ENCODE measurements at places on chromosomes 2 and 18.
A peak's percentile ranks its signal among the peaks of the same experiment; 100 is the strongest.

DNA sequence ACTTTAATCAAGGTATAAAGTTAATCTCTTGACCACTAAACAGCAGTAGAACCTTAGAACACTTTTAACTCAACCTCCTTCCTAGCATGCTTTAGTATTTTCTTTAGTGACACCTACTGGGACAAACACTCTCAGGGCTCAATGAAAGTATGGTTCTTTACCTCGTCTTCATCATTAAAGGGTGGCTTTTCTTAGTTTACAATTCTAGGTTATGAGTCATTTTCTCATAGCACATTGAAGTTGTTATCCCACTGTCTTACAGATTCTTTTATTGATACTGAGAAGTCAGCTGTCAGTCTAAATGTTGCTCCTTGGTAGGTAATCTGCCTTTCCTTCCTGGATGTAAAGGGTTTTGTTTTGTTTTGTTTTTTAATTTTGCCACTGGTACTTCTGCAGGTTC, 38.0 kb downstream of the SIGLEC15 start:
- DNase-seq, result peak; percentile 48

DNA sequence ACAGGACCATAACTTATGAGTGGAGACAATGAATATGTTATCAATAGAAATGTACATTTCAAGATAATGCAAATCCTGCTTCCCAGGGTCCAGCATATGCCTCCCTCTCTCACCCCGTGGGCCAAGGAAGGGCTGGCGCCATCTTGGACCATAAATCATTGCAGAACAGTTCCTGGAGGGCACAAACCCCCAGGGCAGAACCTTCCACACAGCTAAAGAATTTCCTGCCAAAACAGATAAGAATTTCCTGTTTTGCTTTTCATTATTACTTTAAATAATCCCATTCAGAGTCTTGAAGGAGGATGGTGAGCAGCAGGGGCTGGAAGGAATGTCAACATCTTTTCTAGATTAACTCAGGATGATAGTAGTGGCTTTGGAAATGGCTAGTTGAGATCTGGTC, 53.7 kb downstream of the EHD3 start:
- DNase-seq, result peak; percentile 37

DNA sequence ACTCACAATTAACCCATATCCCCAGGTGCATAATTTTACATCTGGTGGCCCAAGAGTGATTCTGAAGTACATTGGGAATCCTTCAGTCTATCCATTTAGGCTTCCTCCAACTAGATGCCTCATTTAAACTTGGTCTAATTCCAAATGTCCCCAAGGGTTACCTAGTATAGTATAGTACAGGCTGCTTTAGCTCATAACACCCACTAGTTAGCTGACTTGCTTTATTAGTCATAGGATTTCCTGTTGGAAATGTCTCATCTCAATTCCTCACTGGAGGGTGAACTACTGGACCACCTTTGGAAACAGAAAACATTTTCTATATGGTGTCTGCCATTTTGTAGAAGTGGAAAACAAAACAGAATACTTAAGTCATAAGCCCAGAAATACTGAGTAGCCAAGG, 202.5 kb upstream of the SESTD1 start:
- peak; percentile 64 for DNase-seq

DNA sequence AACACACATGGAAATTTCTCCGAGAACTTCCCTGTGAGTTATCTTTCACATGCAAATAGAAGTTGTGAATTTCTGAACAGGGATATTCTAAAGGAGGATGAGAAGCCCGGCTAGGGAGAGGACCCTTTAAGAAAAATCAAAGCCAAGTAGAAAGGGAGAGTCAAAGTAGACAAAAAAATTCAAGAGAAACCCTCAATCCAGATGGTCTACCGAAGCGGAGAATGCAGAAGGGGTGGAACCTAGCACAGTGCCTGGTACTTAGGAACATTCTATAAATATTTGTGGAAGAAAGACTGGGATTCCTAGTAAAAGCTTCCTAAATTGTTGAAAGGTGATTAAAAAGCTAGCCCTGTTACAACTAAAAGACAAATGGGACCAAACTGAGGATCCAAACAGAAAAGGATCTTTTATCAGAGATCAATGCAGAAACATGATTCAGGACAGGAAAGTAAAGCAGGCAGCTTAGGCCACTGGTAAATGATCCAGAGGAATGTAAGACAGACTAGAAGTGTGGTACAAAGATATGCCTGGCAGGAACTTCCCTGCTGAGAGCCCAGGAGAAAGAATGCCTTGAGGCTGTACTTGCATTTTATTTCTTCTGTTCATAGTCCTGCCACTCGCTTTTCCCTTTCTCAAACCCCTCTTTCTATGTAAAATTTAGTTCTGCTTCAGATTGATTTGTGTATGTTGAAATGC, 19.5 kb upstream of the GLS start:
- DNase-seq, result peak; percentile 73

DNA sequence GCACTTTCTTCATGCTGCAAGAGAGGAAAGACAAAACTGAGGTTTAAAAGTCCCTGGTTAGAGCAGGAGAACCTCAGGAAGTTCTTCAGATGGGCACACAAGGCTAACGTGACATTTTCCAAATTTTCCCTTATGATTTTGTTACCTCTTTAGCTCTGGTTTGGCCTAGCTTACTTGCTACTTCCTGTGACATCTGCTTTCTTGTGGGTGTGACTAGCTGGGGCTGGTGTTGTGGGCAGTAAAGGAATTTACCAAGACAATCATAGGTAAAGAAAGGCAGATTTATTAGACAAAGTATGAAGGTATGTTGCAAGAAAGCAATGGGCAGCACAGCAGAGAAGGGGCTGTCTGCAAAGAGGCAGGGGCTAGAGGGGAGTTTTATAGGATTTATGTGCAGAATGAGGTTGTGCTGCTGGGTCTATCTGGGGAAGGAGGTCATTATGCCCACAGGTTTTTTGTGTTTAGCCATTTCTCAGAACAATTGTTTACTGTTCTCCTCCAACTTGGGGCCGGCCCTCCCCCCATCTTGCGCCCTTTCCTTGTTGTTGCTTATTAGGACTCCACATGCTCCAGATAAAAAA, 6.7 kb upstream of the TNP1 start:
- DNase-seq, result no peak

DNA sequence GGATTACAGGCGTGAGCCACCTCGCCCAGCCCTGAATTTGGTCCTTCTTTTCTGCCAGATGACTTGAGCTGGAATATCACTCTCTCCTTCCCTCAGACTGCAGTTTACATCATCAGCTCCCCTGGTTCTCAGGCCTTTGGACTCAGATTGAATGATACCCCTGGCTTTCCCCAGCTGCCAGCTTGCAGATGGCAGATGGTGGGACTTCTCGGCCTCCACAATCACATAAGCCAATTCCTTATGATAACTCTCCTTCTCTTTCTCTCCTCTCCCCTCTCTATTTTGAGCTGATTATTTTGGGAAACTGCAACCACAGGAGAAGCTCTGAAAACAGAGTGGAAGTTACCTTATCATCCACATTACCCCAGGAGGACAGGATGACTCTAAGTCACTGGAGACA, 33.4 kb upstream of the ATP8B1 start:
- no peak for DNase-seq

All from IMR-90 (cell line).